ENCODE measurements at places on chromosomes 13 and 19.

DNA sequence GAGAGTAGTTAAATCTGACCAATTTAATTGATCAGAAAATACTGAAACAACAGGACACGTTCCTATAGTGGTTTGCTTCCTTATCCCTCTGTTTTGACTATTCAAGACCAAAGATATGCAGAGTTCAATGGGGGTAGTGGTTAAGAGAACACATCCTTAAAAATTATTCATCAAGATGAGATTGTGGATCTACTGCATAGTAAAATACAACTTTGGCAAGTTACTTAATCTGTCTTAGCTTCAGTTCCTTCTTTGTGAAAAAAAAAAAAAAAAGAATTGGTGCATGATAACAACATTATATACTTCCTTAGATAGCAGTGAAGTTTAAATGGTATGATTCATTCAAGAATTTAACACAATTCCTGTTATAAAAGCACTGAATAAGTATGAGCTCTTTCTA lies 552.1 kb downstream of the DCT start:
- no peak for DNase-seq

GRCh38 chr13:50484472-50485113 lies 358.9 kb downstream of the DLEU7 start:
- no peak for DNase-seq

GRCh38 chr13:30730526-30730925 lies 4.8 kb upstream of the ALOX5AP start:
- no peak for DNase-seq

DNA sequence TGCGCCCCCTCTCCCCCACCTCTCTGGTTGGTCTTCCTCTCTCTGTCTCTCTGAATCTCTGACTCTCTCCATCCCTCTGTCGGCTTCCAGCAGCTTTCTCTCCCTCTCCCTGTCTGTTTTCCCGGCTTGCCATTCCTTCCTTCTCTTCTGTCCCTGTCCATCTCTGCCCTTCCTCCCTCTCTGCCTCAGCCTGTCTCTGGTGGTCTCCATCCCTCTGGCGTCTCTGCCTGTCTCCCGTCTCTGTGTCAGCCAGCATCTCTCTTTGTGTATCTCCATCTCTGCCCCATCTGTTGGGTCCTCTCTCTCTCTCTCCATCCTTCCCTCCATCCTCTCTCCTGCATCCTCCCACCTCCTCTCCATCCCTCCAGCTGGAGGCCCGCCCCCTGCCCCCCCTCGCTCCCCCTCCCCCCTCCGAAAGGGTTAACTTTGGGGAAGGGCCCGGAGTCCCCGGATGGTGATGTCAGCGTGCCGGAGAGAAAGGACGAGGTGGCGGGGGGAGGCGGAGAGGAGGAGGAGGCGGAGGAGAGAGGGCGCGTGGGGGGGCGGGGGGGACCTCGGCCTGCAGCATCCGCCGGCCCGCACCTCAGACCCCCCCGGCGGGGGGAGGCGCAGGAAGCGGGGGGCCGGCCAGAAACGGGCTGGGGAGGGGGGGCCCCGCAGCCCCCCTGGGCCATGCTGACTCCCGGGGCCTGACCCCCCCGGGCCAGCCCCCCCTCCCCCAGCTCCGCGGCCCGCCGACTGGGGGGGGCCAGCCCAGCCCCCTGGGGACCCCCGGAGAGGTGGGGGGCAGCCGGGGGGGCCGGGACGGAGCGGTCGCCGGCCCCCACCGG lies at the start of gene BRSK1:
TSS of gene BRSK1 (plus strand) at position 450 of the 830 bp plus-strand sequence. CDS start 446 bp downstream, outside the sequence.
- DNase-seq, result peak; percentile 32

- no peak for DNase-seq
These were observed 11.8 kb downstream of the PTPRH start for GRCh38 chr19:55197528-55197927.

GRCh38 chr13:22925881-22926747 lies 254.7 kb upstream of the SGCG start:
- DNase-seq, result no peak

DNA sequence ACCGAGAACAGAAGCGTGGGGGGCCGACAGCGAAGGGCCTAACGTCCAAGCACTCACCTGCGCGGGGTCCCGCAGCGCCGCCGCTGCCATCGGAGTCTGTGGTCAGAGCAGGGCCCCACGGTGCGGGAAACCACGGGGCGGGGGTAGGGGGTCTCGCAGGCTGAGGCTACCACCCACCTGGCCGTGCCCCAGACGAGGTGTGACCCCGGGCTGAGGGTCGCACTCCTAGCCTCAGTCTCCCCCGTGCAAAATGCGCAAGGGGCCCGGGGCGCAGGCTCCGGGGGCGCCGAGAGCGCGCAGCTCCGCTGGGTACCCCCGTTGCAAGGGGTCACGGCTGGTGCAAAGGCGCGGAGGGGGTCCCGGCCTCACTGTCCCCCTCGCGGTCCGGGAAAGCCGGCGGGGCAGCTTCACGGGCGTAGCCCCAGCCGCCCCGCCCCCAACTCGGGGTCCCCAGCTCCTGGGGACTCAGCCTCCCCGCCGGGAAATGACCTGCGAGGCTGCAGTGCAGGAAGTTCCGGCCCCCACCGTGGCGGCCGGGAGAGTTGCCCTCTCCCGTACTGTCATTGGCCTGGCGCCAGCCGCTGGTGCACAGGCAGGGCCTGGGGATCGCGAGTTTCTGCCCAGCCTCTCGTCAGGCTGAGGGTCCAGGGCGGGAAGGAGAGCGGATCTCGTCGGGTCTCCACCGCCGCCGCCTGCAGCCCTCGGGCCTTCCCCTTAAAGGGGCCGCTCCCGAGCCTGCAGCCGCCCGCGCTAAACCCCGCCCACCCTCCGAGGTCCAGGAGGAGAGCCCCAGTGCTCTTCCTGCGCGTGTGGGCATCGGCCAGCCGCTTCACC lies at the start of gene ZNF792:
TSS of gene ZNF792 (minus strand) at position 657 of the 834 bp plus-strand sequence. CDS start at position 90, 567 bp downstream.
- peak; percentile 34 for DNase-seq

DNA sequence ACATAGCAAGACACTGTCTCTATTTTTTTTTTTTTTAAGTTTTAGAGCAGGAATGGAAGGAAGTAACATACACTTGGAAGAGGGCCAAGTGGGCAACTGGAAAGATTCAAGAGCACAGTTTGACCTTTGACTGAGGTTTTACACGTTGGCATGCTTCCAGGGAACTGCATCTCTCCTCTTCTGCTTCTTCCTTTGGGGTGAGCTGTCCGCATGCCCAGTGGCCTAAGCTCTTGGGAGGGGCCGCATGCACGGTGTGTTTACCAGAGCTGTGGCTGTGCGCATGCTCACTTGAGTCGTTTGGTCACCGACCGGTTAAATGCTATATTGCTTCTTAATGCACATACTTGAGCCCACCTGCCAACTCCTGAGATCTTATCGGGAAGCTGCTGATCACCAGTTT lies 727.7 kb downstream of the UQCRFS1 start:
- DNase-seq, result no peak

DNA sequence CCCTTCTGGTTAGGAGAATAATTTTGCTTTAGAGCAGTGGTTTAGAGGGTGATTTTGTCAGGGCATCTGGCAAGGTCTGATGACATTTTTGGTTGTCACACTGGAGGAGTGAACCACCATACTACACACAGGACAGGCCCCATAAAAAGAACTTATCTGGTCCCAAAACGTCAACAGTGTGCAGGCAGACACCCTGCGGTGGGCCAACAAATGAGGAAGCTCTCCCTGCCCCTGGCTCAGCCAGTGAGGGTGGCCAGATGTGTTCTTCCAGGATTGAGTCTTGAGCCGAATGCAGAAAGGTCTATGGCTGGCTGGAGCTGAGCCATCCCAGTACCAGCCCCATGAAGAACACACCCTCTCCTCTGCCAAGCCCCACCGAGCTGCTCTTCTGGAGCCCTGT lies 149.2 kb downstream of the MIPEP start:
- no peak for DNase-seq

- DNase-seq, result peak; percentile 80
These were observed 18.8 kb downstream of the CYTH2 start for GRCh38 chr19:48487948-48488347.

GRCh38 chr13:62906896-62907295 lies 1491.2 kb upstream of the PCDH20 start:
- no peak for DNase-seq

DNA sequence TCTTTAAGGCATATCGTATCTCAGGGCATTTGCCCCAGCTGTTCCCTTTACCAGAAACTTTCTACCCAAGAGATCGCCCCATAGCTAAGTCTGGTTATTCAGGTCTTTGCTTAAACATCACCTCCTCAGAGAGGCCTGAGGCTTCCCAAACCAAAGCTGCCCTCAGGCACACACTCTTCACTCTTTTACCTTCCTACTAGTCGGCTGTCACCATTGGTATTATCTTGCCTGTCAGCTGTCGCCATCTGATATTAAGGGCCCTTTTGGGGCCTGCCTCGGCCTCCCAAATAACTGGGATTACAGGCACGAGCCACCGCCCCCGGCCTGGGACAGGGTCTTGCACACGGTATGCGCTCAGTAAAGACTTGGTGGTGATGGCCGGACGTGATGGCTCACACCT lies 1.0 kb downstream of the GADD45GIP1 start:
- no peak for DNase-seq

DNA sequence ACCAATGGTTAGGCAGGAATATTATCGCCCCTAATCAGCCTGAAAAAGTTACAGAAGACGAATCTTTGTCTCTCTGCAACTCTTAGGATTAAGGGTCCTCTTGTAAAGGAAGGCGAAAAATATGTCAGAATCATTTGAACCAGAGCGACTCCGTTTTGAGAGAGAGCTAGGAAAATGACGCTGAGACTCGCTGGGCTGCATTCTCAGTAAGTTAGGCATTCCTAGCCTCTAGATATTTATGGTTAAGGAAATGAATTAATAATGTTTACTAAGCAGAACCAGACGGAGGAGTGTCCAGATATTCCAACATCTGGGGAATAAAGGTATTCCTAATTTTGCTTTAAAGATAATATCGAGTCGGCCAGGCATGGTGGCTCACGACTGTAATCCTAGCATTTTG lies 755 bp upstream of the ZNF726 start:
- no peak for DNase-seq

GRCh38 chr19:43534816-43535761 lies 2.1 kb downstream of the ZNF575 start:
- peak; percentile 62 for DNase-seq

GRCh38 chr13:19984430-19985218 lies 26.1 kb downstream of the ZMYM2 start:
- DNase-seq, result peak; percentile 44

GRCh38 chr19:19274146-19274545 lies 1.0 kb upstream of the TM6SF2 start:
- DNase-seq, result no peak

DNA sequence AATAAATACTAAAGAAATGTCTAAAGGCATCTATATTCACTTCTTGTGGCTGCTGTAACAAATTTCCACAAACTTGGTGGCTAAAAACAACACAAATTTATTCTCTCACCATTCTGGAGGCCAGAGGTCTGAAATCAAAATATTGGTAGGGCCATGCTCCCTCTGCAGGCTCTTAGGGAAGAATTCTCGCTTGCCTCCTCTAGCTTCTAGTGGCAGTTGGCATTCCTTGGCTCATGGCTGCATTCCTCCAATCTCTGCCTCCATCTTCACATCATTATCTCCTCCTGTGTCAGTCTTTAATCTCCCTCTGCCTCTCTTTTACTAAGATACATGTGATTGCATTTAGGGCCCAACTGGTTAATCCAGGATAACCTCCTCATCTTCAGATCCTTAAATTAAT lies 54.1 kb upstream of the RFXAP start:
- DNase-seq, result no peak

DNA sequence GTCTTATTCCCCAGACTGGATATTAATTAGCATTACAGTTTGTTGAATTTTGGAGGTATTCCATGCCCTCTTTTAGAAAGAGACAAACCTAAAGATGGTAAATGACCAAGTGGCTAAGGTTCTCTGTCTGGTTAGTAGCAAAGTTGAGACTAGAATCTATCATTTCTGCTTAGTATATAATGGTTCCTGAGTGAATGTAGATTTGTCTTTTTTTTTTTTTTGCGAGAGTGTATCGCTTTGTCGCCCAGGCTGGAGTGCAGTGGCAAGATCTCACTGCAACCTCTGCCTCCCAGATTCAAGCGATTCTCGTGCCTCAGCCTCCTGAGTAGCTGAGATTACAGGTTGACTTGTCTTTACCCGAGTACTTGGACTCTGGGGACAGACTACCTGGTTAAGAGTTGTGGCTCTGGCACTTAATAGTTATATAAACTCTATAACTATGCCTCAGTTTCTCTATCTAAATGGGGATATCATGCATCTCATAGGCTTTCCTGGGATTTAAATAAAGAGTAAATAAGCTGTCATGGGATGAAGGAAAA lies 2.7 kb downstream of the NAA16 start:
- no peak for DNase-seq

- DNase-seq, result no peak
These were observed 836.1 kb upstream of the PCDH20 start for GRCh38 chr13:62251734-62252133.

DNA sequence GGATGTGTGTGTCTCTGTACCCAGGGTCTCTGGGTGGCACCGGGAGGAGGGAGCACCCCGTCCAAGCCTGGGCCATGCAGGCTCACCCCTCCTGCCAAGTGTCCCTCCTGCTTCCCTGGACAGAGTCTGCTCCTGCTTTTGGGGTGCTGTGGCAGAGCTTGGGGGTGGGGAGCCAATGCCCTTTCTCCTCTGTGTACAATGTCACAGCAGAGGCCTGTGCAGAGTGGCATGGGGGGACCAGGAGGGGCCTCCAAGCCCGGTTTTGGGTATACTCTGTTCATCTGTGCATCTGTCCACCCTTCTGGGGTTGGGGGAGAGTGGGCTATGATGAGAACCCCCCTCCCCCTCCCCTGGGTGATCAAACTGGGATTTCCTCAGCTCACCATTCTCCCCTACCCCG lies 33.5 kb downstream of the PDE4A start:
- no peak for DNase-seq

DNA sequence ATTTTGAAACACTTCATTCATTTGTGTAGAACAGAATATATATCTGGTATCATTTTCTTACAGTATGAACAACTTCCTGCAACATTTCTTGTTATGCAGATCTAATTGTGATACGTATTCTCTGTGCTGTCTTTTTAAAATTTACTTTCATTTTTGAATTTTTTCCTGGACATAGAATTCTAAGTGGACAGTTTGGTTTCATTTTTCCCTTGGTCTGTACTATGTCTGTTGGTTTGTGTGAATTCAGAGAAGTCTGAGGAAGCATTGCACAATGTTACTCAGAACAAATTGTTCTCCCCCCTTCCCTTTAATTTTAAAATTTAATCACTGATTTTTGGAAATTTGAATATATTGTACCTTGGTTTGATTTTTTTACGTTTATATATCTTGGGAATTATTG lies 352.5 kb upstream of the PCDH20 start:
- DNase-seq, result no peak

DNA sequence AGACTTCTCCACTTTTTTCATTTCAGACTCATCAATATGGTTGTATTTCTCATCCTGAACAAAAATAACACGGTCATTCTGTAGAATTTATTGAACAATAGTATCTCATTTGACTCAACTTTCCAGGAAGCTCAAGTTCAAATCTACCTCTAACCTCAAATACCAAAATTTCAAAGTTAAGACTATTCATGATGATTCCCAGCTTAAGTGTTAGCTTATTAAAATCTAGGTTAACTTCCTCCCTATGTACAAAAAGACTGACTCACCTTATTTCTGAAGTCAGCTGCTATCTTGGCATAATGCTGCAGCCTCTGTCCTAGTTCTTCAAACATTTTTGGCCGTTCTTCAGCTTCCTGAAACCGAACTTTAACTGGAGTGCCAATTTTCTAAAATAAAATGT lies 23.2 kb downstream of the HSPH1 start:
- no peak for DNase-seq

- DNase-seq, result peak; percentile 6
These were observed 353.1 kb downstream of the ENOX1 start for GRCh38 chr13:43433691-43434141.
